ENCODE measurements at places on chromosomes 2 and 18.

GRCh38 chr2:235849489-235849888, 318.7 kb downstream of the GBX2 start:
- DNase-seq = no peak

DNA sequence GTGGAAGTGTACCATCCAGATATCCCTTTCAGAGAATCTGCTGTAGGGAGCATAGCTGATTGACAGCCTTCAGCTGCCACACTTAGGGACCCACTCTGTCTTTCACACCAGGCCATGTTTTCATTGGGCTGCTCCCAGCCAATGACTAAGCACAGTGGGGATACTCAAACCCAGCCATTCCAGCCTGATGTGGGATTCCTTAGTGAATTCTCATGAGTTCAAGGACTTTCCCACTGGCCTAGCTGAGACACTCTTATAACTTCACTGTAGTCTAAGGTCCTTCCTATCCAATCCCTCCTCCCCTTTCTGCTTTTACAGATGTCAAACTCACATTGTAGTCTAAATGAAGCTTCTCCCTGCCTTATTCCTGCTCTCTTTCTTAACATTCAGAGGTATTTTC, 201.2 kb downstream of the PIK3C3 start:
- DNase-seq = no peak

GRCh38 chr2:112643488-112643887, 2.3 kb upstream of the SLC20A1 start:
- DNase-seq = no peak

DNA sequence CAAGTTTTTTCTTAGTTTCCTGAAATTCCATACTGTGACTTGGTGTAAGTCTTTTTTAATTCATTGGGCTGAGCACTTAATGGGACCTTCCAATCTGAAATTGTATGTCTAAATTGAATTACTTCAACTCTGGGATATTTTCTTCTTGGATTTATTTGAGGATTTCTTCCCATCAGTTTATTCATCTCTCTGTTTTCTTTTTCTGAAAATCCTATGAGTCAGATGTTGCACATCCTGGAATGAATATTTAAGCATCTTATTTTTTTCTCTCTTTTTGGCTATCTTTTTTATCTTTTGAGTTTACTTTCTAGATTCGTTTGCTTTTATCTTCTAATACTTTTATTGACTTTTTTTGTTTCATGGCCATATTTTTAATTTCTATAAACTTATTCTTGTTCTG, 55.4 kb upstream of the ACYP2 start:
- no peak for DNase-seq

GRCh38 chr2:96264086-96264485, 1.7 kb downstream of the TMEM127 start:
- no peak for DNase-seq

GRCh38 chr2:240902615-240903041, 3.5 kb upstream of the CROCC2 start:
- no peak for DNase-seq

DNA sequence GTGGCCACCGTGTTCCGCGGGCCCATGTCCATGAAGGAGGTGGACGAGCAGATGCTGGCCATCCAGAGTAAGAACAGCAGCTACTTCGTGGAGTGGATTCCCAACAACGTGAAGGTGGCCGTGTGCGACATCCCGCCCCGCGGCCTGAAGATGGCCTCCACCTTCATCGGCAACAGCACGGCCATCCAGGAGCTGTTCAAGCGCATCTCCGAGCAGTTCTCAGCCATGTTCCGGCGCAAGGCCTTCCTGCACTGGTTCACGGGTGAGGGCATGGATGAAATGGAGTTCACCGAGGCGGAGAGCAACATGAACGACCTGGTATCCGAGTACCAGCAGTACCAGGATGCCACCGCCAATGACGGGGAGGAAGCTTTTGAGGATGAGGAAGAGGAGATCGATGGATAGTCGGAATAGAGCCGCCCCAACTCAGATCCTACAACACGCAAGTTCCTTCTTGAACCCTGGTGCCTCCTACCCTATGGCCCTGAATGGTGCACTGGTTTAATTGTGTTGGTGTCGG, 17.7 kb downstream of the TUBB6 start:
- no peak for DNase-seq

- DNase-seq = no peak
Observed at GRCh38 chr2:80257450-80257849, 47.1 kb downstream of the LRRTM1 start.

DNA sequence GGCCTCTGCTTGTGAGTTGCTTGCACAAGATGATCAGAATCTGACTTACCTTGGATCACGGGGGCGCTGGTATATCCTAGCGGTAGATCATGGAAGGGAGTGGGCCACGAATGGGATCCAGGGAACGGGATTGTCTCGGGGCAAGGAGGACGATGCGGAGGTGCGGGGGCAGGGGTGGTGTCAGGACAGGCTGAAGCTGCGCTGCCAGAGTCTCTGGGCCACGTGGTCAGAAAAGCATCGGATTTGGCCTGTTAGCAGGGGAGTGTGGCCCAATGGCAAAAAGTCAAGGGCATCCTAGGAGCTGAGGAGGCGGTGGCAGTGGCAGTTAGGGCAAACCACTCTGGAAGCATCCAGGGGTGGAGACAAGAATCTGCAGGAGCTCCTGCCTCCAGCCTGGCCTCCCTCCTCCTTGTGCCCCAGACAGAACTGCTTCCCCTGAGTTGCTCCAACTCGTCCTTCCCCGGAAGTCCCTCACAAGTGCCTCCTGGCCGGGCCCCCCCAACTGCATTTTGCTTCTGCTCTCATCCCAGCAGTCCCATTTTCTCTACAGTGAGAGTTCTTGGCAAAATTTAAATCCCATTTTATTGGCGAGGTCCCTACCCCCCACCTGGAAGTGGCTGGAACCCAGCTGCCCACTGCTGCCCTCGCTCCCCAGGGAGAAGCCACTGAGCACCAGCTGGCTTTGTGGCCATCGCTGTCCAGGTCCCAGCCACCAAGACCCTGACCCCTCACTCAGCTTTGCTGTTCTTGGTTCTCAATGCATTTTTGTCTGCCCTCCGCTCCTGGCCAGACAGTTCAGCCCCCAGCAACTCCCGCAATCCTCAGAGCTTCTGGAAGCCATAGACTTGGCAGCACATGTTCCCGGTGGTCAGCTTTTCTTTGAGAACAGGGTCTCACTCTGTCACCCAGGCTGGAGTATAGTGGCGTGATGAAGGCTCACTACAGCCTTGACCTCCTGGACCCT, 5.6 kb upstream of the CCDC74B start:
- DNase-seq = no peak

- no peak for DNase-seq
Observed at GRCh38 chr2:128354726-128355470, 36.2 kb upstream of the HS6ST1 start.

- no peak for DNase-seq
Observed at GRCh38 chr2:51158251-51158650, 126.3 kb upstream of the NRXN1 start.

DNA sequence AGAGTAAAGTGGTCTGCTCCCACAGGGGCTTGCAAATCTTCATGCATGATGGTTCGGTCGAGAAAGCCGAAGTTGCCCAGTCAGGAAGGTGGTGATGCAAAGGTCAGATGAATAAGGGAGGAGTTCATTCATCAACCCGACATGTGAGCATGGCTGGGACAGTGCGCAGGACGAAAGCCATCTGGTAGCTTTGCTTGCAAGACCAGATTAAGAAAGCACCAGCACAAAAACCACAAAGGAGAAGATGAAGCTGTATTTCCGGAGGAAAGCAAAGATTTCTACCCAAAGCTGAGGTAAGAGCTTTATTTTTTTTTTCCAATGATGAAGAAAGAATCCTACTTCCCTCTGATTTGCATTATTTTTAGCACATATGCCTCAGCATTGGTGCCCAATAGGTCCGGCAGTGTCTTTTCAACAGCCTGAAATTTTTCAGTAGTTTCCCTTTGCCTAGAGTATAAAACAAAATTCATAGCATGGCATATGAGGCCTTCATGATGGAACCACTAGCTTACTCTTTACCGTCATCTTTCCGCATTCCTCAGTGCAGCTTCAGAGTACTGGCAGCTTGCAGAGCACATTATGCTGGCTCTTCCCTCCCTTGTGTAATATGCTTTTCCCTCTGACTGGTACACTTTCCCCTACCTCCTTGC, 112.0 kb upstream of the THOC1 start:
- DNase-seq = no peak

- DNase-seq = no peak
Observed at GRCh38 chr2:73259704-73260337, 24.5 kb downstream of the FBXO41 start.

DNA sequence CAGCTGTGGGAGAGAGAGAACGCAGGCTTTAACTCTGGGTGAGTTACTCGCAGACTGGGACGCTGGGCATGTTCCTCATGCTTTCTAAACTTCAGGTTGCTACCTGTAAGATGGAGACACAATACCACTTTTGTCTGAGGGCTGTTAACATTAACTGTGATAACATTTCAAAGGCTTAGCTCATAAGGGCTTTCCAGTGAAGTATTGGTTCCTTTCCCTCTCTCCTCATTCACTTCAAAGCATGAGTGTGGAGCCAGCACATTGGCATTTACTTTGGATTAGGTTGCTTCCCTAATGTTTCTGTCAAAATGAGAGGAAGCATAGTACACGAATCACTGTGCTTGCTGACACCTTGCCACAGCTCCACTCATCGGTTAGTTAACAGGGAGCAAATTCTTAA, 30.2 kb downstream of the INSIG2 start:
- DNase-seq = no peak

- DNase-seq = no peak
Observed at GRCh38 chr2:215982465-215982875, 30.9 kb downstream of the MREG start.

GRCh38 chr2:170651624-170652325, 63.4 kb upstream of the SP5 start:
- no peak for DNase-seq

GRCh38 chr2:233974530-233975071, 57.4 kb downstream of the TRPM8 start:
- no peak for DNase-seq

DNA sequence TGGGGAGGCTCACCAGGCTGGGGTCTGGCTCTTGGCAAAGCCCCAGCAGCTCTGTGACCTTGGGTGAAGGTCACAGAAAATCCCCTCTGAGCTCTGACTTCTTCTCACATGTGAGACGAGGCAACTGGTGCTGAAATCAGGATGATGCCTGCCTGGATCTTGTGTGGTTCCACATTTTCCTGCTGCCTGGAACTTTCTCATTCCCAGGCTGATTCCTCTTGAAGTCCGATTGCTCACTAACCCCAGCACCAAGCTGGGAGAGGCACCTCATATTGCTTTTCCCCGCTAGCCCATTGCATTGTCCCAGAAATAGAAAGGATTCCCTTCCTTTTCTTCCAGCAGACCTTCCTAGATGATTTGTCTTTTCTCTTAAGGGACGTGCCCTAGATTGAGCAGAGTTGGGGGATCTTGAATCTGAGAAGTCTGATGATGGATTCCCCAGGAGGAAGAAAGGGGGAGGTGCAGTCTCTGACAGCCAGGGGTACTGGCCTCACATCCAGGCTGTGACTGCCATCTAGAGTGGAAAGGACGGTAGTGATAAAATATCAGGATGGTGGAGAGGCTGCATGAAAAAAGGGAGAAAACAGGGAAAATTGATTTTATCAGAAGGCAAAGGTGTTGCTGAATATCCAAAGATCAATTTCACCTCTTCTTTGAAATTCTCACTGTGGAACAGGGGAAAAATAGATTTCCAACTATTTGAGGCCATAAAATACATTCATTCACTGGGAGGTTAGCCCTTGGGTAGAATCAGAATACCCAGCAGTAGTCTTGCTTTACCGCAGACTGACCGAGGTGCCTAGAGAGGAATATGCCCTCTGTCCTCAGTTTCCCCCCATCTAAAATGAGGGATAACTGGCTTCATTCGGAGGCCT, 96.3 kb downstream of the FAM210A start:
- peak; percentile 84 for DNase-seq

- DNase-seq = no peak
Observed at GRCh38 chr2:174522553-174522952, 35.7 kb upstream of the GPR155 start.

DNA sequence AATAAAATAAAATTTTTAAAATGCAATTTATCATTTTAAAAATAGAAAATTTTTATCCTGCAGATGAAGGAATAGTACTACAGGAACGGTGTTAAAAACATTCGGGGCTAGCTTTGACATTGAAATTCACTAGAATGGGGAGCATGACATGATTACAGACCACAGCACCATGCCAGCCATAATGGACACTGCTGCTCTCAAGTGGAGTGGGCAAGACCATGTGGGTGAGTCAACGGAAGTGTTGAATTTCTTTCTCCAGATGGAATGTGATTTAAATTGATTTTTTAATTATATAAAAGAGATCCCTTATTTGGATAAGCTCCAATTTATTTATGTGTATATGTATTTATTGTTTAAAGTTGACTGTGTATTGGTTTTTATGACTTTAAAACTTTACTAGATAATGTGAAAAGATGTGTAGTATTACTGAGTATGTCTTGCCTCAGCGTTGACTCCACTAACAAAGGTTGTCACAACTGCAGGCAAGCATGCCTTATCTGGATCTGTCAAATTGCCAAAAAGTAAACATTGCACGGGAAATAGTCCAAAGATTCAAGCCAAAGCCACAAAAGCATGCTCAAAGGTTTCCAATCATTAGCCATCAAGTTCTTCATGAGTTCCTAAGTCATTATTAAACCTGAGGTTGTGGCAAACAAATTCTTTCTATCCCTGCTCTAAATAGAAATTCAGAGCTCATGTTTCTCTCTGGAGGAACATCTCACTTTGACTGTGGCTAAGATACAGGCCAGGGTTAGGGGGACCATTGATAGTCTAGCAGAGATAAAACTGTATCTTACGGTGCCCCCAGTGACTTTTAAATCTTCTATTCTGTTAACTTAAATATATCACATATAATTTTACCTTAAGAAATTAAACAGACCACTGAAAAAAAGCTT, 536.9 kb downstream of the TMX3 start:
- no peak for DNase-seq

- peak; percentile 88 for DNase-seq
Observed at GRCh38 chr2:45433363-45433762, 177.7 kb downstream of the SRBD1 start.

DNA sequence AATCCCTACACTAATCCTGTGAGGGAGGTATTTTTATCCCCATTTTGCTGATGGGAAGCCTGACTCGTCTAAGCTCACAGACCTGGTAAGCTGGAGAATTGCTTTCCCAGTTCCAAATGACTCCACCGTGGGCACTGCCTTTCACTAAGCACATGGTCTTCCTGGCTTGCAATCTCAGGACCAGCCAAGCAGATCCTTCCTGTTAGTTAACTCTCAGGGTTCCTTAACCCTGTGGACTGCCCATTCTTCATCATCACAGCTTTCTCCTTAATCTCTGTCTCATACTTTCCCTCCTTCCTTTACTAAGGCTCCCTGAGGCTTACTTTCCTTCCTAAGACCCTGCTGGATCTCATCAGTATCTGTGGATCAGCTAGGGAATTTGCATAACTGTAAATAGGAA, 122.2 kb upstream of the ZEB2 start:
- DNase-seq = peak; percentile 26

- no peak for DNase-seq
Observed at GRCh38 chr2:128300151-128301020, 18.3 kb downstream of the HS6ST1 start.
